ENCODE measurements at places on chromosomes 4 and X.

- peak; percentile 47 for DNase-seq
These were observed 1.0 kb downstream of the PDE5A start for GRCh38 chr4:119627267-119628255.

- no peak for DNase-seq
These were observed 150.9 kb downstream of the ENPP6 start for GRCh38 chr4:184066584-184067300.

DNA sequence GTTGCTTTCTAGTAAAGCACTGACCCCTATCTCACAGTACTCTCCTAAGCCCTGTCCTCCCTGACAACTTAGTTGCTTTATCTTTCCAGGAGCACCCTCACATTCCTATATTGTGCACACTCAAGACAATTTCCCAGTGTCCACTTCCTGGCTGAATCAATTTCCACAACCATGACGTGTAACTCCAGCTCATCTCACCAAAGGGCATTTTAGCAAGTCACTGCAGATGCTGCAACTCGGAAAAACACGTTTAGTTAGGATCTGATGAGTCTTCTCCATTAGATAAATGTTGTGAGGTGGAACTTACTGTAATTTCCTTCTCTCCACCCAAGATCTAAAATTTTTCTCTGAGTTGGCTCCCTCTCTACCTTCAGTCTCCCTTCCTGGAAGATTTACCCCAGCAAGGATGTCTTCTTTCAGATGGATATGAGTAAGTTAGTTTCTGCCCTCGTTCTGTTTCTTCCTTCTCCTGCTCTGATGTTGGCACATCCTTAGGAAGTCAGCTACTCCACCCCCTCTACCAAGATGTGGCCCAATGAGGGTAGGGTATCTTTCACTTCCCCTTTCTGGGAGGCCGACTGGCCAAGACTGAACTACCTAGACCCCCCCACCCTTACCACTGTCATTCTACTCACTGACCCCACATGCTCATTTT lies 28.8 kb upstream of the IL13RA1 start:
- DNase-seq, result no peak

GRCh38 chrX:130593911-130594310 lies 192.1 kb downstream of the RBMX2 start:
- DNase-seq, result no peak

GRCh38 chr4:155552180-155552579 lies 114.5 kb upstream of the GUCY1A1 start:
- no peak for DNase-seq

DNA sequence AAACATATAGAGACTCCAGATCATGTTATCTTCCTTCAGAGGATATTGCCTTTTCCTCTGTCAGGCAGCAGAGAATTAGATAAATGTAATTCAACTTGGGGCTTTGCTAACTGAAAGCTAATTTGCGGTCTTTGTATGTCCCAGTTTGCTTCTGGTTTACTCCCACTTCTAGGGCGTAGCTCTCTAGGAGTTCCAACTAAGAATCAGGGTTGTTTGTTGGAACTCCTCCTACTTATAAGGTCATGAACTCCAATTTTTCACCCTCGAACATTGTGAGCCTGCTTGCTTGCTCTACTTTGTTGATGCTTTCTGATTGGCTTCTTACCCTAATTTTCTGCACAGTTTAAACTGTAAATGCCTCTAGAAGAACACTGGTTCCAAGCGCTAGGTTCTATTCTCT lies 66.1 kb downstream of the FMR1NB start:
- DNase-seq, result no peak

Measured in activated T-helper 1 cell treated with anti-CD3 and anti-CD28 coated beads, Interleukin-2, amount 50 U/mL, for 16 hours (primary cell).